A549 (cell line): ENCODE measurements at places on chromosomes 12 and 14. TPM values are rescaled to one million over a fixed set of nuclear protein-coding genes. Genes with fewer than 3 reads are reported as not detected.

GRCh38 chr12:19792028-19792427 lies 352.7 kb downstream of the AEBP2 start:
- DNase-seq, result no peak

The PPP2R5E gene
- 21.4 to 23.3 TPM (median 22.6 TPM) in 3 replicates for polyA plus RNA-seq

DNA sequence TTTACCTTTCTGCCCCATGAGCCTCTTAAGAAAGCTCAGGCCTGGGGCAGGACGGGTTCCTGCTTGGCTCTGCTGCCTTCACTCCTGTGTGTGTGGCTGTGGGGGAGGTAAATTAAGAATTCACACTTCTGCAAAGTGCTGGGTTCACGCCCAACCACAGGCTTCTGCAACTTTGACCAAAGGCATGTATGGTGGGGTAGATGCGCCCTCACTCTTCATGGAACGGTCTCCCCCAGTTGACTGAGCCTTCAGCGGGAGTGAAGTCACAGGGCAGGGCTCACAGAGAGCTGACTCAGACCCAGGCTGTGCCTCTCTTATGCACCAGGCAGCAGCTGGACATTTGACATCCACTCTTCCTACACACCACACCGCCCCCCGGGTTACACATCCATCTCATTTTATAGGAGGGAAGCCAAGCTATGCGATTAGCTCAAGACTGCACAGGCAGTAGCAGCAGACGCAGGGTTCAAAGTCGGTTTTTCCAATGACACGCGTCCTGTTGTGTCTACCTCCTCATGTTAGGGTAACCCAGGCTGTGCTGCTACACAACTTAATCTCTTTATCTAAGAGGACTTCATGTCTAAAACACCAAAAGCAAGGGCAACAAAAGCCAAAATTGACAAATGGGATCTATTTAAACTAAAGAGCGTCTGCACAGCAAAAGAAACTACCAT lies 15.4 kb upstream of the BCL11B start:
- DNase-seq, result no peak

GRCh38 chr14:94344389-94344788 lies 21.3 kb upstream of the SERPINA6 start:
- DNase-seq, result no peak

DNA sequence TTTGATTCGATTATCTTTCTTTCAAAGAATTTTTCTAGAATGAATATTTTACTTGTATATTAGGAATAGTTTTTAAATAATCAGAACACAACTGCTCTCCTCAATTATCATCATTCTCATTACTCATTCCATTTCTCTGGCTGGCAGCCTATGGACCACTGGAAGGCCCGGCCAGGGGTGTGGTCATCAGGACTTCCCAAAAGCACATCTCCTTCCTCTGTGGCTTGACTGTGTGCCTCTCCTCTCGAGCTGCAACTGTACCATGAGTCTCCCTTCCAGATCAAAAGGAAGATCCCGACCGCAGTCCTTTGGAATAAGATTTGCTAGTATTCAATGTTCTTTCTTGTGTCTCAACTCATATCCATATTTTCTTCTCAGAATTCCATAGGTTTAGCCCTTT lies 42.7 kb downstream of the DYRK2 start:
- DNase-seq, result no peak

DNA sequence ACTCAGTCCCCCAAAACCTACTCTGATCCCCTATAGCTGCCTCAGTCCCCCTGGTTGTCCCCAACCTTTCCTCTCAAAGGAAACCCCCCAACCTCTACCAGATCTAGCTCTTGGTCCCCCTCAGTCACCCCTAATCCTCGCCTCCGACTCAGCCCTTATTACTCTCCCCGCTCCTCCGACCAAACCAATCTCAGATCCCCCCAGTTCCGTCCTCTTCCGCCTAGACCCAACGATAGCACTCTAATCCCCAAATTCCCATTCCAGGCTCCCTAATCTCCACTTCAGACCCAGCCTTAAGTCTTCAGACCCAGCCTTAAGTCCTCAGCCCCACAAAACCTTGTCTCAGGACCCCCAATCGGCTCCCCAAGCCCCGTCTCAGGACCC lies 612 bp downstream of the VPS37B start:
- DNase-seq, result no peak

The ABCD4 gene
- polyA plus RNA-seq, result 31.2 to 36.6 TPM (median 35.8 TPM) in 3 replicates

DNA sequence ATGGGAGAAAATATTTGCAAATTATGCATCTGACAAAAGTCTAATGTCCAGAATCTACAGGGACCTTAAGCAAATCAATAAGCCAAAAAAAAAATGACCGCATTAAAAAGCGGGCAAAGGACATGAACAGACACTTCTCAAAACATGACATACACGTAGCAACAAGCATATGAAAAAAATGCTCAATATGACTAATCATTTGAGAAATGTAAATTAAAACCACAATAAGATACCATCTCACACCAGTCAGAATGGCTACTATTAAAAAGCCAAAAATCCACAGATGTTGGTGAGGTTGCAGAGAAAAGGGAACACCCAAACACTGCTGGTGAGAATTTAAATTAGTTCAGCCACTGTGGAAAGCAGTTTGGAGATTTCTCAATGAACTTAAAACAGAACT lies 16.1 kb downstream of the PAWR start:
- no peak for DNase-seq

DNA sequence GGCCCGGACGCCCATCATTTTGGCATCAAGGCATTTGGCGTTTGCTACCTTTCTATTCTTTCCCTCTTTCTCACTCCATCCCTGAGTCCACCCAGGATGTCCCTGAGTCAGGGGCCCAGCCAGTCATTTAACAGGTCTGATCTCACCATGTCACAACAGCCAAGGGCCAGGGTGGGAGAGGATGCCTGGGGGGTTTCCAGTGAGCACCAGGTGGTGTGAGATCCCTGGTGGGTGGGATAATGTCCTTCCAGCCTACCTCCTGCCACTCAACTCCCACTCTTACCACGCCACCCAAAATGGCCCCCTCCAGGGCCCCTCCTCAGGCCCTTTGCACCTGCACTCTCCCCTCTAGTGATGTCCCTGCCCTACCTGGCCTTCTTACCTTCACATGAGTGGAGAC lies 310.8 kb downstream of the BCL11B start:
- no peak for DNase-seq

DNA sequence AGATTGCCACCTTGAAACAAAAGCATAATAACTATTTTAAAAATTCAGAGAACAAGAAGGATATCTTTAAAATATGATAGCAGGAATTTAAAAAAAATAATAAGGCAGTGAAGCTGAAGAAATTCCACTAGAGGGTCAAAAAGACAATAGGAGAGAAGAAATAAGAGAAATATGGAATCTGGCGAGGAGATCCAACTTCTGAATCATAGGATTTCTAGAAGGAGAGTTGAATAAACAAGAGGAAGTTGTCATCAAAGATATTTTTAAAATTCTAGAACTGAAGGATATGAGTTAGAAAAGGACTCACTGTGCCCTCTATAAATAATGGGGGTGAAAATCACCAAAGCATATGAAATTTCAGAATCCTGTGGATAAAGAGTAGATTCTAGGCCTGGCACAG lies 26.8 kb upstream of the TOMM20L start:
- no peak for DNase-seq

The GALNT4 gene
- polyA plus RNA-seq, result 3.8 to 5.9 TPM (median 5.5 TPM) in 3 replicates

The RNU7-1 gene
- polyA plus RNA-seq, result not detected in 3 replicates

GRCh38 chr14:99422228-99423010 lies 58.2 kb downstream of the SETD3 start:
- no peak for DNase-seq

DNA sequence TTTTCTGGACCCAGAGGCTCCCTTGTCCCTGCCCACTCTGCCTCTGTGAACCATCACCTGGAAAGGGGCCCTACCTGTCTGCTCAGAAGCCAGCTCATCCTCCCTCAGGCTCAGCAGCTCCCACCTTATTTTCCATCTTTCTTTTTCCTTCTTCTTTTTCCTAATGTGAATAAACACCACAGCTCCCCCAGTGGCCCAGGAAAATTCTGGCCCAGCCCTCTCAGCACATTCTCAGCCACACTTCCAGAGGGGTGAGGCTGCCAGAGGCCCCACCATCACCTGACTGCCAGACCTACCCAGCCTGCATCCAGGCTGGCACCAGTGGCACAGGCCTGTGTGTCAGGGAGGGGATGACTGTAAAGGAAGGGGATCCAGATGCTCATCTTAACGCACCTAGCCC lies 23.0 kb downstream of the ZFHX2 start:
- no peak for DNase-seq

DNA sequence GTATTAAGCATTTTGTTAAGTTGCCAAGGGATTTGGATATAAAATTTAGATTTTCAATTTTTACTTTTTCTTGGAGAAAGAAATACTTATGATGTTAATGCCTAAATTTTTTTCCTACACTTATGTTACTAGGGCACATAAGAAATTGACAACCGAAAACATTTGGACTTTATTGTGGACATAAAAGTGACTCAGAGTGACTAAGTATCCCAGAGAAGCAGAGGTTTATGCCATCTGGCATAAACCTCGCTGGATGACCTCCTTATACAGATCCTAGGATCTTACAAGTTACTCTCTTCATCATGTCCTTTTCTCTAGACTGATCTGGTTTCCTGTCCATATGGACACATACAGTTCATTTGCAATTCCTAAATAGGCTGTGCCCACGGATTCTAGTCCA lies 89.8 kb downstream of the RERG start:
- DNase-seq, result peak; percentile 11

GRCh38 chr14:62031504-62031903 lies 269.3 kb downstream of the SNAPC1 start:
- no peak for DNase-seq

The MYH6 gene
- polyA plus RNA-seq, result not detected in 3 replicates

DNA sequence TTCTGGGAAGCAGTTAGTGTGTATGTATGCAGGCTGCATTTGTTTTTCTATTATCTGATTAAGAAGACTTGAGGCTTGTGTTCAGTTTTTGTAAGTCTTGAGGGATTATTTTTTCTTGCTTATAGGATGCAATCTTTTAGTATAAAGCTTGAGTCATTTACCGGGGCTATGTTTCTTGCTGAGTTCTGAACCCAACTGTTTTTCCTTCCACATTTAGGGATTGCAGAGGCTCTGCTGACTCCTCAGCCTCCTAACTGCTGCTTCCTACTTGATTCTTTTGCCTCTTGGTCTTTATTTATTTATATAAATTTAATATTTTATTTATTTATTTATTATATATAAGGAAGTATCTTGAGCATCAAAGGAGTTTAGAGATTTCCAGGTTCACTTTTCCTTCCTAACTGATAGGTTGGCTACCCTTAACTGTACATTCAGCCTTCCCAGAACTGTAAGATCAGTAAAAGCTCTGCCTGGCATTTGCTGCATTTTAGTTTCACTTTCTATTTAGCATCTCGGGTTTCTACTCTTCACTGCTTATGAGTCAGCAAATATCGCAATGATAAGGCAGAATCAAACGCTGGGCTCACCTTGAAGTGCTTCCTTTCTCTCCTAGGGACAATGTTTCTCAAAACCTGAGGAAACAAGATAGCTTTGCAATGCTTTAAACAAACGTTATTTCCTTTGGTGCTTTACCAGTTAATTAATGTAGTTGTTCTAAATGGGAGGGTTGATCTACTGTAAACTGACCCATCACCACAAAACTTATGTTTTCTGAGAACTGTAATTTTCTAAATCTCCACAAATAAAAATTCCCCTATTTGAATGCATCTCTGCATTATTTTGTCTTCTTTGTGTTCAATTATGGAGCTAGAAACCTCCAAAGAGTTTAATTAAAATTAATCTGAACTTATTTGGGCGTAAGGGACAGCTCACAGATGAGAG lies 1183.7 kb upstream of the TMEM132C start:
- peak; percentile 79 for DNase-seq

The PLEKHG7 gene
- polyA plus RNA-seq, result 0.03 TPM in 2 of 3 replicates, not detected in the other

The CLEC1B gene
- polyA plus RNA-seq, result not detected in 3 replicates

- DNase-seq, result no peak
These were observed 62.7 kb downstream of the ERH start for GRCh38 chr14:69335371-69335771.

- DNase-seq, result no peak
These were observed 57.9 kb upstream of the DICER1 start for GRCh38 chr14:95215094-95215725.

The PLEKHD1 gene
- polyA plus RNA-seq, result 0.03 to 0.05 TPM (median 0.04 TPM) in 3 replicates

DNA sequence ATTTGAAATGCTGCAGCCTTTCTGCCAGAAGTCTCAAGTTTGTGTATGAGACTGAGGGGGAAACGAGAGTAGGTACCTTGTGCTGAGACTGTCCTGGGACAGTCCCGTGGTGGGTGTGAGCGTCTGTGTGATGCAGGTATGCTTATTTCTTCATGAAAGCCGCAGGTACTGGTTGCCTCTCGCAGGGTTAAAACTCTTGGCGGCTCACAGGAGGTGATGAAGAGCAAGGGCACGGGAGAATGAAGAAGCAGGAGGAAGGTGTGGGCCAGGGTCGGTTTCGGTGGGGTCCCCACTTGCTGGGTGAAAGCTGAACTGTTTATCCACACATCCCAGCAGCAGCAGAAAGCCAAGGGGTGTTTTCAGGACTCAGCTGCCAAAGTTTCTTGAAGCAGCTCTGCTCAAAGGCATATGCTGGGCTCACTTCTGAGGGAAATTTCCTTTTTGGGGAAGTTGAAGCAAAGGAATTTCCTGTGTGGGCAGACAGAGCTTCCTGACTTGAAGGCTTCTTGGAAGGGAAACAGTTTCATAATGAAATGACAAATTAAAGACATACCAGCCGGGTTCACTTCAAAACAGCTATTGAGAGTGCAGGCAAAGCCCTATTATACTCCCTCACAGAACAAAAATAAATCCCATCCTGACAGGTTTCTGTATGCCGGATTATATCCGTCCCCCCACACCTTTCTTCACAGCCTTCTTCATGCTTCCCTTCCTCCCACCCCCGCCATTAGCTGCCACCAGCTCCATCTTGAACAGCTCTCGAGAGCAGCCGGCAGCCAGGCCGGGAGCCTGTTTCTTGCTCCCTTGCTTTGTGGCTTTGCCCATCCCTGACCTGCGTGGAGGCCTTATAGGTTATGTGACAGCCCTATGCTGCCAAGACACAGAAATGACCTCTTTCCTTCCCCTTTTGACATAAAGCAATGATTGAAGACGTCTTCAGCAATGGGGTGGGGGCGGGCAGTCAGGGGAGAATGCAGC lies 116.6 kb downstream of the ETV6 start:
- no peak for DNase-seq

The SETD3 gene
- polyA plus RNA-seq, result 41.2 to 44.7 TPM (median 43.1 TPM) in 3 replicates

The MSI1 gene
- polyA plus RNA-seq, result 1.0 to 1.9 TPM (median 1.4 TPM) in 3 replicates

The KRT77 gene
- polyA plus RNA-seq, result not detected in 3 replicates

The CLEC6A gene
- not detected in 3 replicates for polyA plus RNA-seq

DNA sequence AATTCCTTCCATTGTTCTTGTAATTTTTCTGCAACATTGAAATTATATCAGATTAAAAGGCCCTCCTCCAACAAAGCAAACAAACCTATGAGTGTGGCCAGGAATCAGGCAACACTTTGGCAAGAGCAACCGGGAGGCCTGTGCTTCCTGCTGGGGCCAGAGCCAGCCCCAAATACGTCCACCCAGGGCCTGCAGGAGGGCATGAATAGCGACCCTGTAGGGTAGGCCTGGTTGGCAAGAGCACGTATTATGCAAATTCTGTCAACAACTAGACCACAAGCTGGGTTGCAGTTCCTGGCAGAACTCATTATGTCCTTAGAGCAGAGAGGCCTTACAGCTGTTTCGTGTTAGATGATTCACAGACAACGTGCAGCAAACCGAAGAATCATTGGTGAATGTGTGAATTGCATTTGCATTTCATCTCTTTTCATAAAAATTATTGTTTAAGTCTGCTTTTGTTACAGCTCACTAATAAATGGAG lies 26.9 kb upstream of the LGALS3 start:
- peak; percentile 62 for DNase-seq

- DNase-seq, result no peak
These were observed 376.5 kb downstream of the ETNK1 start for GRCh38 chr12:23001487-23001886.

The OR10AD1 gene
- polyA plus RNA-seq, result not detected in 3 replicates
